Central memory CD4-positive, alpha-beta T cell (primary cell): ENCODE measurements at places on chromosomes 3 and 15.

GRCh38 chr3:26574766-26575165 is 47.8 kb upstream of the LRRC3B start:
- DNase-seq = no peak

- no peak for DNase-seq
Observed at GRCh38 chr3:30612437-30613132, 6.2 kb downstream of the TGFBR2 start.

DNA sequence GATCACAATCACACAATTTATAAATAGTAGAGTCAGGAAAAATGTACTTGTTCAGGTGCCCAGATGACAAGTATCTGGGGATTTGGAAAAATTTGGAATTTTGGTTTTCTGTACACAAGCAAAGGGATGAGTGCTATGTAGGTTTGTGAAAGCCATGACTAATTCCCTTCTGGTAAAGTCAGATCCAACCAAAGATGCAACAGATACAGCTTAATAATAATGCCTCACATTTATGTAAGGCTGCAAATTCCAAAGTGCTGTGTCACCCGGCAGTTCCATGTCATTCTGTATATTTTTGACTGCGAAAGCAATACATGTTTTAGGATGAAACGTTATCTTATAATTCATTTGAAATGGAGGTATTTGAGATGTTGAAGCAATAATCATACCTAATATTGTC is 102.7 kb upstream of the AGBL1 start:
- no peak for DNase-seq

DNA sequence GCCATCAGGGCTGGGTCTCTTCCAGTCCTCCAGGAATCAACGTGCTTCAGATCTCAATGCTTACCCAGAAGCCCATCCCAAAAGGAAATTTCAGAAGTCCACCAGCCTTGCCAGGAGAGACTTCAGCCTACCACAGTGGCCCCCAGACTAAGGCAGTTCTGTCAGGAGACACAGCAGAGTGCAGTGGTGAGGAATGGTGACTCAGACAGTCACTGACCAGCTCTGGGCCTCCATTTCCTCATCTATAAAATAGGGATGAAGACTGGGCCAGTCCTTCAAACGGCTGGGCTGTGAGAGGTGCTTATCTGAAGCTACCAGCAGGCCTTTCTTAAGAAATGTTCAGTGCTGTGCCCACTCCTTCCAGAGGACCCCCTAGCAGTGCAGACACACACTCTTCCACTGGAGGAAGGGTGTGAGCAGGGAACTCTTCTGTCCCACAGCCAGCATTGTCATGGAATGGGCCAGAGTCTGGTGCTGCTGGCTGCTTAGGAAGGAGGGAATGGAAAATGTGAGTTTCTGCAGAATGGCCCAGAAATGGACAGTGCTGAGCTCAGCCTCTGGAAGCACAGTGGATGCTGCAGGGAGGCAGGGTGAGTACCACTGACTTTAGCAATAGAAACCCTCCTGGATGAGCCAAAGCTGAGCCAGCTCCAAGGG is 41.6 kb upstream of the DUSP7 start:
- no peak for DNase-seq

- peak; percentile 27 for DNase-seq
Observed at GRCh38 chr15:85504749-85505676, 124.6 kb downstream of the AKAP13 start.

DNA sequence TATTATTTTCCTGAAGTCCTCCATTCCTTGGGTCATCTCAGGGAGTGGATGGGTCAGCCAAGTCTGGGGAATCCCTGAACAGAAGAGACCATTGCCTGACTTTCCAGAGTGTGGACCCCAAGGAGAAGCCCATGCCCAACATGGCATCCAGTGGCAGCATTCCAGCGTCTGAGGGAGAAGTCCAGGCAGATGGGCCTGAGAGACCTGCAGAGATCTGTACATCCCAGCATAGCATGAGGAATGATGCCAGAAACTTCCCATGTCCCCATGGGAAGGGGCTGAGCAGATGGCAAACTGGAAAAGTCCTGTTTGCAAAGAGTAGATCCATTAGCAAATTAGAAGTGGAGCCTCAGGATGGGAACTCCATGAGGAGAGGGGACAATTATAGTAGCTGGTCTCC is 17.6 kb upstream of the COLQ start:
- no peak for DNase-seq

GRCh38 chr3:136343446-136343845 is 93.3 kb downstream of the PCCB start:
- DNase-seq = no peak

DNA sequence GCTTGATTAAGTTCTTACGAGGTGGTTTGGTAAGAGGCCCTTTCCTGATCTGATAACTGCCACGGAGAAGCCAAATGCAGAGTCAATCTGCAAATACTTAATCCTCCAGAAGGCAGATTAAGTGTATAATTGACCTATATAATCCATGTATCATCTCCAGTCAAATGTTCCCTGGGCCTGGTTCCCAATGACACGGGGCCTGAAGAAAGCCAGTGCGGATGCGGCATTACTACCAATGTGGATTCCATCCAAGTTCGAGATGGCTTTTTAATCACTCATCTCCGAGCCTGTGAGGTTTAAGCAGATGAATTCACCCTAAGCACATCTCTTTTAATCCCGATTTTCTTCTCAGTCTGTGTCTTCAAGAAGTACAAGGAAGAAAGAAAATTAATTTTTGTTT is 60.0 kb upstream of the FEZF2 start:
- DNase-seq = no peak

- DNase-seq = no peak
Observed at GRCh38 chr3:4008205-4008604, 209.0 kb downstream of the LRRN1 start.

GRCh38 chr15:41367418-41367817 is 34.7 kb downstream of the NUSAP1 start:
- no peak for DNase-seq

GRCh38 chr3:17579289-17580031 is 163.0 kb downstream of the TBC1D5 start:
- no peak for DNase-seq

DNA sequence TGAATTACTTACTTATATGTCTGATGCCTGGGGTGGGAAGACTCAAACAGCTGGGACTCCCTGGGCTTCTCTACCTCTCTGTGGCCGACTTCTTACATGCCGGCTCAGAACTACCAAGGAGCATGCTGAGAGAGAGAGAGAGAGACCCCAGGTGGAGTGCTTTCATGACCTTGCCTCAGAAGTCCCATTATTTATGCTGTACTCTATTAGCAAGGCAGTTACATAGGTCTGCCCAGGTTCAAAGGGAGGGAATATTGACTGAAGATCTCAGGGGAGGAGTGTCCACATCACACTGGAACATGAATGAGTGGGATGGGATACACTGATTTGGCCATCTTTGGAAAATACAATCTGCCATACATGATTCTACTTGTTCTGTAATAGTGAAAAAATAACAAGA is 16.2 kb downstream of the CCDC32 start:
- DNase-seq = no peak

- no peak for DNase-seq
Observed at GRCh38 chr15:31407376-31407775, 80.7 kb downstream of the KLF13 start.

DNA sequence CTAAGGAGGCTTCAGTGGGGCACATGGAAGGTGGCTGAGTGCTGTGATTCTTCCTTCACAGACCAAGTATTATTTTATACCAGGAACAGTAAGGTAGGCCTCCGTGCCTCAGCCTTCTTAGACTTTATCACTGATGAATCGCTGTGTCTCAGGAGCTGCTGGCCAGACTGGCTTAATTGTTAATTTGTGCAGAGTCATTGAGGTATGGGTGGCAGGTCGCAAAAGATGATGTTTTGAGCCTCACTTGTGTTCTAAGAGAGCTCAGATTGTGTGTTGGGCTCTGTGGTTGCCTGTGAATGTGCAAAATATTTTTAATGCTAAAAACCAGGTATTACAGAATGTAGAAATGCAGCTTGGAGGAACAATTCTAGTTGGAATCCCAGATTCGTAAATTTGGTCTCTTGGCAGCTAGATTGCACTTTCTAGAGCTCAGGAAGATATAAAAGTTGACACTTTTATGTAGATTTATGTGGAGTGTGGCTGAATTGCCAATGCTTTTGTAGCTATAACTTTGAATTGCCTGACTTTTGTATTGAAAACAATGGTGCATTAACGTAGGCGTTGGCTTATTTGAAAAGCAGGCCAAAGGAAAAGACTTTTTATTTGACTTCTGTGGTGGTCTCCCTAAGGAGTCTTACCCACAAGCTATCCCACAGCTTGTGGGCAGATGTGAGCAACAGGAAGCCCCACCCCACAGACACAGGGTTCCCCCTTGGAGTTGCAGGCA is 53.4 kb downstream of the LARS2 start:
- DNase-seq = no peak

DNA sequence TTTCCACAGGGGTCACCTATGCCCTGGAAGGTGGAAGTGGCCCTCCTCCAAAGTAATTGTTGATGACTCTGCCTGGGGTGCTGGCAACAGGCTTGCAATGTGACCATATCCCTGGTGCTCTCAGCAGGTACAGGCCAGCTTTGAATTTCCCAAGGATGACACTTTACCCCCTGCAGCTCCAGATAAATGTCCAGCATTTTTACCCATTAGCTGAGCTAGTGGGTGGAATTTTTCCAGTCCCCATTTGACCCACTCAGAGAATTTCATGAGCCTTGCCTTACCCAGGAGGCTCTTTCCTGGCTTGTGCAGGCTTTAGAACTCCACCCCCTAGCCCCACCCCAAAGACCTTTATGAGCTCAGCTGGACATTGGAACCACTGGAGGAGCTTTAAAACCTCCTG is 77.6 kb downstream of the ST8SIA2 start:
- DNase-seq = no peak

- no peak for DNase-seq
Observed at GRCh38 chr3:40655551-40655950, 130.8 kb downstream of the ZNF621 start.

DNA sequence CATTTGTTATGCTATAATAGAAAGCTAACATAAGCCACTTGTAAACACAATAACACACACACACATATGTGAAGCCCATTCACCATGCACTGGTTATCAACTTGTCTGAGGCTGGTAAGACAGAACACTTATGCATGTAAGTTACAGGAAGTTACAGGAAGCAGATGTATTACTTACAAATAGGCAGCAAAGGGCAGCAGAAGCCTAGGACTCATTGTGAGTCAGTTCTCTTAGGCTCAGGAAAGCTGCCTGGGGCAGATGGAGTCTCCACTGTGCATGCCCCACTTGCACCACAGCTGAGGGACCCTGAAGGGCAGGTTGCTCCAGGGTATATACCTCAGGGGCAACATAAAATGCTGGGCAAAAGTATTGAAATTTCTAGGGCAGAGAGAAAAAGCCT is 748.8 kb upstream of the CCDC54 start:
- no peak for DNase-seq

DNA sequence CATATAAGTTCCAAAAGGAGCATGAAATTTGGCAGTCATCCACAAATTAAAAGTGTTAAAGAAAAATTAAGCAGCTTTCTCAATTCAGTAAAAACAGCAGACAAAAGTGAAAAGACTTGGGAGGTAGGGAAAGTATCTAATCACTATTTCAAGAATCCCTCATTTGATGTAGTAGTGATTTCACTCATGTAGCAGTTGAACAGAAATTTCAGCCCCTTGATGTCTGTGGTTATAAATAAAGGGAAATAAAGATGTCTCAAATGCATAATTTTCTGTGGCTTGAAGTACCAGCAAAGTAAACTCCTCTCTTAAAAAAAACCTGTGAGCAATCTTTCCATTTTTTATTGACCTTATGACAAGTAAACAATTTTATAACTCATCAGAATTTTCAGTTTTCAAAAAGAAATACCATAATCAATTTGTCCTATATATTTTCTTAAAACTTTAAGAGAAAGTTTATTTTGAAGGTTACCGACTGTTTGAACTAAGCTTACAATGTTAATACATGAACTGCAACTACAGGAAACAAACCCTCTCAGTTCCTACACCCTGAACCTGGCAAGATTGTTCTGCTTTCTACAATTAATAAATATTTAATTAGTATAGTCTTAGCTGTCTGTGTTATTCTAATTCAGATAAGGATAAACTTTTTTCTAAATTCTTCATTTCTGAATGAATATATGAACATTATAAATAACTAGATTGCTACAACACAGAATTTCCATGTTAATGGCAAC is 94.2 kb downstream of the CBLB start:
- DNase-seq = no peak

GRCh38 chr3:138846262-138846791 is 11.6 kb upstream of the PIK3CB start:
- no peak for DNase-seq

GRCh38 chr3:179148616-179149405 is 654 bp downstream of the PIK3CA start:
- DNase-seq = peak; percentile 76

DNA sequence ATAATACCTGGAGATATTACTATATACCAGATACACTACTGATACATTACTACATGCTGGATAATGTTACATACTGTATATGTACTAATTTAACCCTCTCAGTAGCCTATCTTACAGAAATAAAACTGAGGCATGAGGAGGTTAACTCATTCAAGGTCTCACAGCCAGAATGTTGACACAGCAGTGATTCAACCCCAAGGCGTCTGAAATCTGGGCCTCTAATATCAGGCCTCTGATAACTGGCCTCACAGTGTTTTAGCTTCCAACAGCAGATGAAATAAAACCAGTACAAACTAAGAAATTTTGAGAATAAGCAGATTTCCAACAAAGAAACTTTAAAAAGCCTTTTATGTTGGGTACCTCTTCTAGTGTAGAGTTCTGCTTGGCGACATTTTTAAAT is 23.4 kb downstream of the DZIP1L start:
- DNase-seq = no peak

- DNase-seq = no peak
Observed at GRCh38 chr3:64798316-64798715, 110.5 kb upstream of the ADAMTS9 start.

- DNase-seq = peak; percentile 25
Observed at GRCh38 chr3:66938338-66938963, 59.7 kb upstream of the KBTBD8 start.

DNA sequence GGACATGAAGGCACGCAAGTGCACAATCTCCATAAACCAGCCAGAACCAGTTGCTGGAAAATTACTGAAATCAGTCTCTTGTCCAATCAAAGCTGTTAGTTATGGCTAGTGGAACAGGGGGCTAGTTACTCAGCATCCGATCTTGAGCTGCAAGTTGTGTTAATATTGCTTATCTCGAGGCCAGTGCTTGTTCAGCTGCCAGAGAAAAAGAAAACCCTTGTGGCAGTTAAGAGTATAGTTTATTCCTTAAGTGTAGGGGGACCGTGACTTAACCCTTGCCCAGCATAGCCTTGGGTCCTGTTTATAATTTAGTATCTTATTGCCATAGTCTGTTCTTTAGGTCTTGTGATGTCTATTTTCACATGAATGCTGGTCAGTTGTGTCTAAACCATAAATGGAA is 268.5 kb downstream of the CD47 start:
- DNase-seq = no peak

GRCh38 chr3:72473156-72473555 is 375.1 kb downstream of the SHQ1 start:
- no peak for DNase-seq

- DNase-seq = no peak
Observed at GRCh38 chr3:171375666-171376595, 84.3 kb downstream of the TNIK start.
